ENCODE measurements at places on chromosomes 6 and 20. TPM values are rescaled to one million over a fixed set of nuclear protein-coding genes. Genes with fewer than 3 reads are reported as not detected.

- no peak for DNase-seq
Observed at GRCh38 chr6:2432292-2432691, 186.9 kb upstream of the GMDS start.

DNA sequence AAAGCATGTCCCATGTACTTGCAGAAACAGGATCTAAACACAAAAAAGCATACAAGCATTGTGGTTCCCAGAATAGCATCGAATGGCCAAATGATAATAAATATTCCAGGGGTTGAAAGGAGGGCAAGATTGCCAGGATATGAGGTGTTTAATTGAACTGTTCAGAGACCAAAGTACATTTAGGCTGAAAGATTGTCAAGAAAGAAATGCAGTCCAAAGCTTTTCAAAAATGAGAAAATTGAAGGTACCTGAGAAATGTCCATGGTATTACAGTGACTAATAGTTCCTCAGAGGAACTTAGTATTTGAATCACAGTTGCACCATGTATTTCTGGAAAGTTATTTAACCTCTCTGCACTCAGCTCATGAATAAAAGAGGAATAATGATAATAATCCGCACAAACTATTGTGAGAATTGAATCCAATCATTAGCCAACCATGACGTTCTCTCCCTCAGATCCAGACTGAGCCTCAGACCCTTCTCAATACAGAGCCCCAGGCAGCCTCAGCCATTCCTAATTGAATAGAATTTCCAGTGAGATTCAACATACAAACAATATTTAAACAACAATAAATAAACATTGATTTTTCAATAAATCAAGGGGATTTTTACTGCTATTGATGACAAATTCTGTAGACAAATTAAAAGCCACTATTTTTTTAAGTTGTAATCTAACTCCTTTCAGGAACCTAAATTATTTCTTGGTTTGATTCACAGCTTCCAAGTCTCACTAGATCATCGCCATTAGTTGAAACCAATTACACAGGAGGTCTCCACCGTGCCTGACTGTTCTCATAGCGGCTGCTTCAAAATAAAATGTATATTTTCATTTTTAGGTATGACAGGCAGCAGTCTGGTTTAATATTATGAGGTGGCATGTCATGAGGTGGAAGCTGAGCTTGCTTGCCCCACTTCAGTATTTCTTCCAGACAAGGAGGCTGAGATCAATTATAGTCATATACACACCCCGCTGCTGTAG is 144.3 kb upstream of the TENT5A start:
- DNase-seq = no peak

The MOG gene
- total RNA-seq = not detected

- no peak for DNase-seq
Observed at GRCh38 chr6:131400054-131400778, 172.8 kb upstream of the ARG1 start.

The ANKEF1 gene
- total RNA-seq = 9.0 TPM

DNA sequence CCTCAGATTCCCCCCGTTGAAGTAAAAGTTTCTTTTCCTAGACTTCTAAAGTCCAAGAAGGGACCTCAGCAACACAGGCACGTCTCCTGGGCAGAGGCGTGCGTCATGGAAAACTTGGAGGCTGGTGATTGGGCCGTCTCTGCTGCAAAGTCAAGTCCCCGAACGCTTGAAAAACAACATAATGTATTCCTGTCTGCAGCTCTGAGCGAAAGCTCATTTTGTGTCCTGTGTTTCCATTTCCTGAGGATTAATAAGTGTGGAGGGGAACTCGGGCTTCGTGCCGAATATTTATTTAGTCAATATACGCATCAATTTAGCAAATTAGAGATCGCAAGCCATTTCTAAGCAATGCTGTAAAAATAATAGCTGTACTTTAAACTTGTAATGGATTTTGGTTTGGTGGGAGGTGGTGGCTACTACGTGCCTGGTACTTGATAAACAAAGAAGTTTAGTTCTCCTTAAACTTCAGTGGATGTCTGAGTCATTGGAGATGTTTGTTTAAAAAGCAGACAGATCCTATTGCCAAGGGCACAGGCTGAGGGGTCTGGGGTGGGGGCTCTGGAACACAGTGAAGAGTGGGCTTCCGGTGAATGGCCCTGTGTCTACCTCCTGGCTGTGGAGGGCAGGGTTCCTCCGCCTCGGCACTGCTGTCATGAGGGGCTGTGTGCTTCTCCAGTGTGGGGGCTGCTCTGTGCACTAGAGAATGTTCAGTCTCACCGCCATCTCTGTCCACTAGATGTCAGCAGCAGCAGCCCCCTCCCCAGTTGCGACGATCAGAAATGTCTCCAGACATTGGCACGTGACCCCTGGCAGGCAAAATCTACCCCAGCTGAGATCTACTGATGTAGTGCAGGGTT is 21.8 kb downstream of the PCK1 start:
- DNase-seq = peak; percentile 63

DNA sequence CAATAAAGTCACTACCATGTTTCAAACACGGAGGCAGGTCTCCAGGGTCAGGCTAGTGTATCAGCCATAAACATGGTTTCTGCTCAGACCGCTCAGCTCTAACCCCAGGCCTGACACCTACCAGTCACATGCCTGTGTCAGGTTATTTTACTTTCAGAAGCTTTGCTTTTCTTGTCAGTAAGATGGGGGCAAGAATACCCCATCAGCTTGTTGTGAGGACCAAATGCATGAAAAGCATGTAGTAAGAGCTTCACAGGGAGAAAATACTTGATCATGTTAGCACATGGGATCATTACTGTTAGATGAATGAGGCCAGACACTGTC is 65.2 kb upstream of the PIM1 start:
- no peak for DNase-seq

GRCh38 chr6:16749516-16750485 is 11.5 kb downstream of the ATXN1 start:
- DNase-seq = no peak

DNA sequence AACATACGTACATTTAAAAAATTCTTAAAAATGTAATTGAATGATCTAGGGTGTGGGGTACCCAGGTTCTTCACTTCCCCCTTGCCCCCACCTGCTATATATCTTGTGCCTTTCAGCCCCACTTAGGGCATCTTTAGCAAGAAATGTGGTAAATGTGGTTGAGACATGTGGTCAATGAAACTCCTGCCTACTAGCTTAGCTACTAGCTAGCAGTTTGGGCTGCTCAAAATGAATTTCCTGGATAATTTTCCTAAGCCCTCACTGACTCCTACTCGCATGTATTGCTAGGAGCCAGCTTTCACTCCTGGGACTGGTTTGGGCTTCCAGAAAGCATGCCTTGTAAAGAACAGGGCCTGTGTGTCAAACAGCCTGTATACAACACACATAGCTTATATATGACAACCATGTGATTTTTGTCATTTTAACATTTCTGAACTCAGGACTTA is 257.3 kb downstream of the ATXN1 start:
- DNase-seq = no peak

GRCh38 chr6:87105823-87106222 is 10.9 kb upstream of the CGA start:
- DNase-seq = no peak

DNA sequence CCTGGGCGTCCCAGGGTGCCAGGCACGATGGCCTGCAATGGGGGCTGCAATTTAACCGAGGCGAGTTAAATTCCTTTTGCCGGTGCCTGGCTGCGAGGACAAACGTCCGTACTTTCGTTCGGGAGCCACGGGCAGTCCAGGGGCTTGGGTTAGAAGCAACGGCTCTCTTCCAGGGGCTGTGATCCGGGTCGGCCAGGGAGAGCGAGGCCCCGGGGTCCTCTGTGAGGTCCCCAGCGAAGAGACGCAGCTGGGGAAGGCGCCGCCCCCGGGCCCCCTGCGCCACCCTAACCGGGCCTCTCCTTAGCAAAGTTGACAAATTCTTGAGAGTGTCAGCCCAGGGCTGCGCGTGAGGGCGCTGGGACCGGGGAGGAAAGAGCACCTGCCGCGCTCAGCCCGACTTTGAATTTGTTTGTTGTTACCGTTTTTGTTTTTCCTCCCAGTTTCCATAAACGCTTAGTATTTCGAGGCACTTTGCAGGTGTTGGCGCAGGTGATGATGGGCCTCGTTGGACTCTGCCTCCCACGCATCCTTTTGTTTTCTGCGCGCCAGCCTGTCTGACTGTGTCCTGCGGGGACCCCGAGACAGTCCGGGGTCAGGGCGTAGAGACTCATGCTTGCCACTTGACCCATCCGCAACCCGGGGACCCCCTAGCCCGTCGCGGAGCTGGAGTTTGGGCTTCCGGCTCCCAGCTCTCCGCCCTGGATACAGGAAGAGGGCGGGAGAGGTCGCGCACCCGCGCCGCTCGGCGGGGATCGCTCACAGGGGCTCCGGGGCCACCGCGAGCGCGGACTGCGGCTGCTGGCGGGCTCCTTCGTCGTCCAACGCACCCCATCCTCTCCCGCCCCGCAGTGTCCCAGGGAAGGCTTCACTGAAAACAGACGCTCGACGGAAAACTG is 5.8 kb downstream of the OLIG3 start:
- no peak for DNase-seq

DNA sequence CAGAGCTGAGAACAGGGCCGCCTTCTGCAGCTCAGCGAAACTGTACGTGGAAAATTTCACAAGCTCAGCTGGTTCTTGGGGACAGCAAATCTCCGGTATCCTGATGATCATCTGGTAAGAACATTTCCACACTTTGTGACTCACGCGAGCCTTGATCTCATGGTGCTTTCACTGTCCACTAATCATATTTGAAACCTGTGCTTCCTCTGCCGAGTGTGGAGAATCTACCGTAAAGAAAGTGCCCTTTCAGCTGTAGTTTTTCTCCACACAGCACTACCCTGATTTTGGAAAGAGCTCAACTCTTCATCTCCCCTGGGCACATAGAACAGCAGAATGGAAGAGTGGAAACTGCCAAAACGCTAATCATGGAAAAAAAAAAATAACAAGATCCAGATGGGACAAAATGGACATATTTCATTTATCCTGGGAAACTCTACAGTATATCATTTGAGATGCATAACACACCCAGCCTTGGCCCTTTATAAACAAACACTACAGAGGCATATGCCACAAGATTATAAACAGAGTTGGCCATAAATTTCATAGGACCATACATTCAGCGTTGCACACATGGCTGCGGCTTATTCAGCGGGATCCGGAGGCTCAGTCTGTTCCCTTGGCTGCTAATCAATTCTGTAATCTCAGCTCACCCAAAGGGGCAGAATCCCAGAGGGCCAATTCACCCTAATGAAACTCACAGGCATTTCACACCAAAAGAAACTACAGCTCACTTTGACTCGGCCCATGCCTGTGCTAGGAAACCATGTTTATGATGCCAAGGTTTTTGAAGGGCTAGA is 434.5 kb downstream of the HDGFL1 start:
- DNase-seq = no peak

DNA sequence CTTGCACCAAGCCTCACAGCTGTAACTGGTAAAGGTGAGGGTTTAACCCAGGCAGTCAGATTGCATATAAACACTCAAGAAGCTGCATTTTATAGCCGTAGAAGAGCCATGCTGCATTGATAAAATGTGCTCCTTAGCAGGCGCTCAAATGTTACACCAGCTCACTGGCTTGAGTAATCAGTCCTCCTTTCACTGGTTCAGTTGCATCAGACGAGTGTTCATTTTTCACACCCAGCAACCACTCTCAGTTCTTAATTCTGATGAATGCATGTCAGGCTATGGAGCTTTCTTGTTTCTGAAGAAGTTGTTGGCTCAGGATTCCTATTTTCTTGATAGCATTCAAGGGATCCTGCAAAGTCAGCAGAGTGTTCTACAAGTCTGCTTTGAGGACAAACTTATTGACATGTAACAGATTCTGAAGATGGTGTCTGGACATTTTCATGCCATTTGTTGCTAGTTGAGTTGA is 198.3 kb downstream of the PLCB1 start:
- DNase-seq = no peak

DNA sequence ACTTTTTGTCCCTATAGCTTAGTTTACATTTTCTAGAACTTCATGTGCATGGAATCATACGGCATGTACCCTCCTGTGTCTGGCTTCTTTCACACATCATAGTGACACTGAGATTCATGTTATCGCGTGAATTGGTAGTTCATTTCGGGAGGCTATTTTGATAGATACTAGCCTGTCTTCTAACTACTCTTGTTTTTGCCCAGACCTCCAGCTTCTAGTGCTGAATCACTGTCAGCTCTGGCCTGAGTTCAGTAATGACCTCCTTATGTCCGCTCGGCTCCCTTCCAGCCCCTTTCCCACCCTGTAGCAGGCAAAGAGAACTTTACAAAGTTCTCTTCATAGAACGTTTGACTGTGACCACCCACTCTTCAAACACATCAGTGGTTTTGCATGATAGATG is 14.1 kb downstream of the MYBL2 start:
- DNase-seq = no peak

The ULBP2 gene
- 3.0 TPM for total RNA-seq

- no peak for DNase-seq
Observed at GRCh38 chr6:20717743-20718142, 183.5 kb downstream of the CDKAL1 start.

DNA sequence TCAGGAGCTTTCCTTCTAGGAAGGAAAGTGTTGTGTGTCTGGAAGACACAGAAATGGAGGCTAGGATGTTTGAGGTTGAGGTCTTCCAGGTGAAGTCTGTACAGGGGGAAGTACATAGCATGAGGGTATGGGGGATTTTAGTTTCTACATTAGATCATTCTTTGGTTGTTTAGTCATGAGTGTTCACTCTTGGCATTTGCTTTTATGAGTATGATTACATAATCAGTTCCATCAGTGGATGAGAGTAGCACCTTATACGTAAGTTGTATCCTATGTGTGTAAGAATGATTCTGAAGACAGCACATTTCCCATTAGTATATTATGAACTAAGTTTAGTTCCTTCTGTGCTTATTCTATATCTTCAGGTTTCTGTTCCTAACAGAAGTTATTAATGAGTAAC is 1.9 kb downstream of the CDYL start:
- no peak for DNase-seq

The DEFB123 gene
- not detected for total RNA-seq

DNA sequence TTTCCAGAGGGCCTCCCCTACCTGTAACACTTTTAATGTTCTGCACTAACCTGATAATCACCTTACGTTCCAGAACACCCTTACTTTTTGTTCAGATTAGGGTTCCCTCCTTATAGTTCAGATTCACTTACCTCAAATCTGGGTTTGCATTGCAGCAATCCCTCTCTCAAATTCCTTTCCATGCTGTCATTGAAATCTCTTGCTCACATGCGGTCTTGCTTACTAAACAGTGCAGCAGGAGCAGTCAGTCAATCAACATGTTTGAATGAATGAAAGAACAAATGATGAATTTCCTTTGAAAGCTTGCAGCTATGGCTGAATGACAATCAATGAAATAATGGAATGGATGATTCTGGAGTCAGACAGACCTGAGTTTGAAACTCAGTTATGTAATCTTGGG is 200.1 kb downstream of the HIVEP2 start:
- no peak for DNase-seq

The IRF4 gene
- 12.1 TPM for total RNA-seq

- DNase-seq = no peak
Observed at GRCh38 chr6:34028691-34029360, 117.1 kb downstream of the GRM4 start.

GRCh38 chr6:131656667-131657066 is 19.6 kb downstream of the ENPP3 start:
- no peak for DNase-seq
